ENCODE measurements at places on chromosomes 5 and 9.

- DNase-seq = no peak
These were observed 22.6 kb downstream of the STK10 start for GRCh38 chr5:172165465-172165864.

- peak; percentile 35 for DNase-seq
These were observed 607 bp downstream of the UHRF2 start for GRCh38 chr9:6413365-6414246.

DNA sequence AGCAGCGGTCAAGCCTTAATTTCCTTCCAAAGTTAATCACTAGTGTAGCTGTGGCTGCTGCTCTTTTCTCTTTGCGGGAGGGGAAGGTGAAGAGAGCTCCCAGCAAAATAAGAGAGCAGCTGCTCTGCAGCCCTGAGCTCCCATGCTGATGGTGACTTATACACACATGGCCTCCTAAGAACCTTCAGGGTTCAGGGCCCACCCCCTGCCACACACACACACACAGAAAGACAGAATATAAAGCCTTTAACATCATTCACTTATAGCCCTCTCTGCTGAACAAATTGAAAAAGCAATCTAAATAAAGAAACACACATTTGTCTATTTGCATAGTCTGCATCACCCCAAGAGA, 43.6 kb downstream of the GAS1 start:
- no peak for DNase-seq

DNA sequence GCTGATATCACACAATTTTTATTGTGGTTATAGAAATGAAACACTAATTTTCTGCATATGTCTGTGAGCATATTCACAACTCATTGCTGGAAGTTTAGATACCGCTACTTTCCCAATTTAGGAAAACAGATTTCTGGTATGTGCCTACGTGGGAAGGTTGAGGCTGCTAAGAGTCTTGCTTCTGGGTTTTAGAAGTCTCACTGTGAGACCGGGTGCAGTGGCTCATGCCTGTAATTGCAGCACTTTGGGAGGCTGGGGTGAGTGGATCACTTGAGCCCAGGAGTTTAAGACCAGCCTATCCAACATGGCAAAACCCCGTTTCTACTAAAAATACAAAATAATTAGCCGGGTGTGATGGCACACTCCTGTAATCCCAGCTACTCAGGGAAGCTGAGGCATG, 39.6 kb downstream of the UBAP1 start:
- DNase-seq = no peak

- DNase-seq = peak; percentile 33
These were observed 459.5 kb upstream of the KLF4 start for GRCh38 chr9:107949061-107949460.

DNA sequence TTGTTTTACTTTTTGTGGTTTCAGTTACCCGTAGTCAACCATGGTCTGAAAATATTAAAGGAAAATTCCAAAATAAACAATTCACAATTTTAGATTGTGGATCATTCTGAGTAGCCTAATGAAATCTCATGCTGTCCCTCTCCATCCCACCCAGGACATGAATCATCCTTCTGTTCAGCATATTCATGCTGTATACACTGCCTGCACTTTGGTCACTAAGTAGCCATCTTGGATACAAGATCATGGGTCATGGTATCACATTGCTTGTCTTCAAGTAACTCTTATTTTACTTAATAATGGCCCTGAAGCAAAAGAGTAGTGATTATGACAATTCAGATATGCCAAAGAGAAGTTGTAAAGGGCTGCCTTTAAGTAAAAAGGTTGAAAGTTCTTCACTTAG, 536.5 kb upstream of the ACO1 start:
- no peak for DNase-seq

GRCh38 chr9:78939311-78940065, 632.3 kb upstream of the TLE4 start:
- DNase-seq = no peak

GRCh38 chr5:180378438-180379344, 25.6 kb upstream of the GFPT2 start:
- no peak for DNase-seq

- peak; percentile 43 for DNase-seq
These were observed 22.1 kb downstream of the MCIDAS start for GRCh38 chr5:55205001-55205400.

DNA sequence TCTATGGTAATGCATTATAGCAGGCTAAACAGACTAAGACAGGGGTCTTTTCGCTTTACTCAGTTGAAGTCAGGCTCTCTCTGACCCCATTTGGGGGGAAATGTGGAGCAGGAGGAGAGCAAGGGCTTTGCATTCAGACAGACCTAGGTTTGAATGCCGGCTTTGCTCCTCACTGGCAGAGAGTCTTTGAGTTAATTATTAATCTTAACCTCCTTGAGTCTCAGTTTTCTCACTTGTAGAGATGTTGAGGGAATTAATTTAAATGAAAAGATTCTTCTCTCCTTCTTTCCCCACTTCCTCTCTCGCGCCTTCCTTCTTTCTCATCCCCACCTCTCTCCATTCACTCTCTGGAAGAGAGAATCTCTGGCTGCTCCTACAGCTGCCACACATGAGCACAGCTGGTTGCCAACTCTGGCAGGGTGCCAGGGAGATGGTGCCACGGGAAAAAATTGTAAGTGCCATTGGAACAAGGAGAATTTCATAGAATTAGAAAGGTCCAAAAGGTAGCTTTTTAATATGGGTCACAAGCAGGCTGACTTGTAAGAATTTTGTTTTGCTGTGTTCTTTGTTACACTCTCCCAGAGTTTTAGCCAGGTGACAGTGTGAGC, 25.2 kb upstream of the GLRA1 start:
- no peak for DNase-seq

DNA sequence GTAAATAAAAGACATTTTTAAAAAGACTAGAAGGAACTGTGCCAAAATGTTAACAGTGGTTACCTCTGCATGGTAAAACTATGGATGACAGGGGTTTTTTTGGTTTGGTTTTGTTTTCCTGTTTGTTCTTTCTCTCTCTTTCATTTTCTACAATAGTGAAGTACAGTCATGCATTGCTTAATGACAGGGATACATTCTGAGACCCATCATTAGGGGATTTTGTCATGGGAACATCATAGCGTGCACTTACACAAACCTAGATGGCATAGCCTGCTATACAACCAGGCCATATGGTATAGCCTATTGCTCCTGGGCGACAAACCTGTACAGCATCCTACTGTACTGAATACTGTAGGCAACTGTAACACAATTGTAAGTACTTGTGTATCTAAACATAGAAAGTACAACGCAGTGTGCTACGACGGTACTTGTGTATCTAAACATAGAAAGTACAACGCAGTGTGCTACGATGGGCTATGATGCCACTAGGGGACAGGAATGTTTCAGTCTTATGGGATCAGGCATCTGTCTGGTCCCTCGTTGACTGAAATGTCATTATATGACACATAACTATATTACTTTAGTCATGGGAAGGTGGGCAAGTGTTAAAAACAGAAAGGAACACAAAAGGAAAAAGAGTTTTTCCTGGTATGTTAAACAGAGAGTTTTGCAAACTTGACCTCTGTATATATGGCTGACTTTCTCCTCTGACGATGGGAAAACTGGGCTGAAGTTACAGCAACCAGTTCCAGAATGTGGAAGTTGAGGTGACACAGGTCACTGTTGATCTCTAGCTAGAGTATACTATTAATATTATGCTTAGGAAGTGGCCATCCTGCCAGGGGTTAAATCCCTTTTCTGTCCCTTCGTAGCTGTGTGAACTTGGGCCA, 7.4 kb upstream of the ADAM19 start:
- DNase-seq = no peak

- DNase-seq = no peak
These were observed 283.0 kb downstream of the AOPEP start for GRCh38 chr9:95009459-95009858.

GRCh38 chr5:170819824-170820223, 36.3 kb downstream of the GABRP start:
- DNase-seq = peak; percentile 21

DNA sequence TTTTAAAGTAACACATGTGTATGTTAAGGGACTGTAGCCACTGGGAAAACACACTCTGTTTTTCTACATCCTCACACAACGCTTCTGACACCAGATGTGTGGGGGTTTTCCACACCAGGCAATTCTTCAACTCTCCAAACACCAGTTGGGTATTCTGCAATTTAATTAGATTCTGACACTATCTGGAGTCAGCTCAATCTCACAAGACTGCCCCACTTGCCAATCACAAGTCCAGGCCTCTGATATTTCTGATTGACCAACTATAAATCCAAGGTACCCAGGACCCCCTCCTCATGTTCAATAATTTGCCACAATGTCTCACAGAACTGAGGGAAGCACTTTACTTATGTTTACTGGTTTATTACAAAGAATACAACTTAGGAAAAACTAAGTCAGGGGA, 60.5 kb upstream of the CTXN3 start:
- DNase-seq = no peak

GRCh38 chr5:152271420-152271819, 133.7 kb downstream of the NMUR2 start:
- DNase-seq = peak; percentile 59

- DNase-seq = no peak
These were observed 3.2 kb downstream of the ADAMTSL1 start for GRCh38 chr9:18477121-18477660.

GRCh38 chr5:147949711-147950573, 43.6 kb upstream of the C5orf46 start:
- peak; percentile 73 for DNase-seq

DNA sequence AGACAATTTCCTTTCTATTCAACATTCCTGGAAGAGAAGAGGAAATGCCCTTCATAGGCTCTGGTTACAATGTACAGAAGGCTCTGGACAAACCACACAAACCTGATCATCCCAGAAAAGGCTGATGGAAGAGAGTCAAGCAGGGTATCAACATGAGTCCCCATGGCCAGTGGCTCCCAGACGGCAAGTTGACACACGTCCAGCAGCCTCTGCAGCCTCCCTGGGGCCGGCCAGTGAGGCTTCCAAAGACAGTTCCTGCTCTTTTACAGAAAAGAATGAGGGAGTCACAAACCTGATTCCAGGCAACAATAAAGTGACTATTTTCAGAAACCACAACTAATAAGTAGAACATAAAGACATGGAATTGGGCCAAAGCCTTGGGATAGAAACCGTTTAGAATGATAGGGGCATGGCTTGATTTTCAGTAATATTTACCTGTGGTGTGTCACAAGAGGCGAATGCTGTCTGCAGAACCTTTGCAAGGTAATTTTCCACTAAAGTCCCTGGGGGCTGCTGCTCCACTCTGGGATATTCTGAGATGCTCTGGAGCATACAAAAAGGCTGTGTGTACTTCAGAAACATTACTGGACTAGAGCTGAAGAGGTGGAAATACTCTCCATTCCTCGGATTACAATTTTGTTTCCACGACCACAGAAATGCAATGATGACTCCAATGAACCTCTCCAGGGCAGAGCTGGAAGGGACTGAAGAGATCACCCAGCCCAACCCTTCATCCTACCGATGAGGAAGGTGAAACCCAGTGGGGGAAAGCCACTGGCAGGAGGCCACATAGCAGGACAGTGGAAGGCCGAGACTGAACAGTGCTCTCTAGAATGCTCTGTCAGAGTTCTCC, 10.4 kb downstream of the MED27 start:
- no peak for DNase-seq

DNA sequence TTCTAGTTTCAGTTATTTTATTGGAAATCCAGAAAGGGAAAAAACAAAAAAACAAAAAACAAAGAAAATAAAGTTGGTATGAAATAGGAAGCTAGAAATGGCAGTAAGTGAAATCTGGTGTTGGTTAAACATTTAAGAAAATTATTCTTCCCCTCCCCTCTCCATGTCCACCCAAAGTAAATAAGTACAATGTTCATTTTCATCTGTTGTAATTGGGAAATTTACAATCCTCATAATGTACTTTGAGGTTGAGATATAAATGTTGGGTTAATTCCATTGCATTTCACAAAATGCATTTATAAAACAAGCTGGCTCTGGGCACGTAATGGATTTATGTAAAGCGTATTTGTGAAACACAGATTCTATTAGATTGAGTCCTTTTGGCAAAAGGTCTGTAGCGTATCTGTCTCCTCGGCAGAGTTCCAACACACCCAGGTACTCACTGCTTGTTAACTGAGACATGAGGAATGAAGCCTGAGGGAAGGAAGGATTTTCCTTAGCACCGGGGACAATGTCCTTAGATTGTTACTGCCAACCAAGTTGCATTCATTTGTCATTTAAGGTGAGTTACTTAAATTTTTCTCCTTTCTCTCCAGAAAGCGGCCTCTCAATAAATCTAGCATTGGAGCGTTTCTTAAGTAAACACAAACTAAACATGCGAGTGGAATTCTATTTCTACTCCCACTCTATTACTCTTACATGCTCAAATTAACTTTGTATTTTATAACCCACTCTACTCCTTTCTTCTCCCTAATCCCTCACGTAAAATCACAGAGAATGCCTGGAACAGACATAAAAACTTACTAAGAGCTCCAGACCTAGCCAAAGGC, 912.3 kb upstream of the WWC1 start:
- no peak for DNase-seq

DNA sequence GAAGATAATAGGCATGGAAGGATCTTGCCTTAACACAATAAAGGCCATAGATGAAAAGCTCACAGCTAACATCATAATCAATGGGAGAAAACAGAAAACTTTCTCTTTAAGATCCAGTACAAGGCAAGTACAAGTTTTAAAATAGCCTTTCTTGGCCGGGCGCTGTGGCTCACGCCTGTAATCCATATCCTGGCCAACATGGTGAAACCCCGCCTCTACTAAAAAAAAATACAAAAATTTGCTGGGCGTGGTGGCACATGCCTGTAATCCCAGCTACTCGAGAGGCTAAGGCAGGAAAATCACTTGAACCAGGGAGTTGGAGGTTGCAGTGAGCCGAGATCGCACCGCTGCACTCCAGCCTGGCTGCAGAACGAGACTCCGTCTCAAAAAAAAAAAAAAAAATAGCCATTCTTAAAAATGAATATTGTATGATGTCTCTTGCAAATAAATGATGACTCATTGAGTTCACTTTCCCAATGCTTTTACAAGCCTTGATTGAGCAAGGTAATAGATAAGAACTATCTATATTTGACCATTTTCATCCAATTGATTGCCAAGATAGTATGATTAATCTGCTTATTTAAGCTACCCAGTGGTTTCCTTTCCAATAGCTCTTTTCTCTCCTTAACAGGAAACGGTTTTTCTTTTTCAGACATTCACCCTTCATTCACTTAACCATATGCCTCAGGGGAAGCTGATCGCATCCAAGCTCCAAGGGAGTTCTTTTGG, 15.8 kb downstream of the CCDC152 start:
- DNase-seq = peak; percentile 50

GRCh38 chr5:42930934-42931333, 109.2 kb downstream of the ANXA2R start:
- DNase-seq = peak; percentile 62

- no peak for DNase-seq
These were observed 161.2 kb downstream of the AOPEP start for GRCh38 chr9:94887721-94888120.

DNA sequence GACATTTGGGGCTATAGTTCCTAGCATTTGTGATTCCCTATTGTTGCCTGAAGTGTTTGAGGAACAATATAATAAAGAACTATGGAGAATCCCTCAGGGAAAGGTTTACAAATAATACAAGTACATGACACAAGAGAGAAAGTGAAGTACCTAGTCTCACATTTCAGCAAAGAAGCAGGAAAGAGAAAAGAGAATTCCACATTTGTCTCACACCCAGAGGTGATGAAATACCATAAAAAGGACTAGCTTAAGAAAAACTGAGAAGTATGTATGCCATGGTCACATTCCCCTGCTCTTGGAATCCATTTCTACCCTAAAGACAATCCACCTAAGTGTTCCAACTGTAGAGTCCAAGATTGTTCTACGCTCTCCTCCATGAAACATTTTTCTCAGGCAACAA, 79.0 kb upstream of the TARS1 start:
- DNase-seq = no peak
